Karpas-422 (cell line): ENCODE measurements at places on chromosomes 4 and X. TPM values are rescaled to one million over a fixed set of nuclear protein-coding genes. Genes with fewer than 3 reads are reported as not detected.

Gene GDI1
- total RNA-seq: 52.7 and 88.3 TPM in 2 replicates

Gene GLRA3
- total RNA-seq: not detected in 2 replicates

Gene CXCL3
- not detected in 2 replicates for total RNA-seq

Gene HMGB2
- 101 and 155 TPM in 2 replicates for total RNA-seq

Gene AR
- 0.25 and 1.5 TPM in 2 replicates for total RNA-seq

Gene ARR3
- not detected in 2 replicates for total RNA-seq

Gene ETNPPL
- total RNA-seq: not detected in 2 replicates

Gene ZFP42
- total RNA-seq: not detected in 2 replicates

Gene IL3RA
- not detected in 2 replicates for total RNA-seq

Gene VCX3A
- not detected in 2 replicates for total RNA-seq

Gene ALPK1
- total RNA-seq: 17.0 and 32.4 TPM in 2 replicates

Gene TASL
- 0.30 and 1.5 TPM in 2 replicates for total RNA-seq

Gene GAGE13
- not detected in 2 replicates for total RNA-seq

Gene OTC
- total RNA-seq: not detected in 2 replicates

Gene FNIP2
- 0.04 and 0.56 TPM in 2 replicates for total RNA-seq

Gene STATH
- total RNA-seq: not detected in 2 replicates

Gene TSPAN6
- total RNA-seq: not detected in 2 replicates

Gene TLR1
- 36.0 and 103 TPM in 2 replicates for total RNA-seq

Gene UGT2B10
- total RNA-seq: not detected in 2 replicates

Gene SPATA4
- total RNA-seq: not detected in 2 replicates

Gene CPLX1
- total RNA-seq: 0.40 and 3.1 TPM in 2 replicates

Gene ABCE1
- total RNA-seq: 117 and 237 TPM in 2 replicates

Gene TMEM165
- 118 and 165 TPM in 2 replicates for total RNA-seq

Gene ASMT
- 0.29 TPM in 1 of 2 replicates, not detected in the other for total RNA-seq

Gene PNMA6F
- not detected in 2 replicates for total RNA-seq

Gene GPRIN3
- 0.40 and 0.63 TPM in 2 replicates for total RNA-seq

Gene DUSP9
- total RNA-seq: not detected in 2 replicates

Gene HOPX
- total RNA-seq: not detected in 2 replicates

Gene SUPT20HL2
- not detected in 2 replicates for total RNA-seq
